ENCODE measurements at places on chromosomes 3 and 15.
A peak's percentile ranks its signal among the peaks of the same experiment; 100 is the strongest.

- no peak for DNase-seq
Observed at GRCh38 chr15:78454992-78455391, 17.0 kb downstream of the IREB2 start.

DNA sequence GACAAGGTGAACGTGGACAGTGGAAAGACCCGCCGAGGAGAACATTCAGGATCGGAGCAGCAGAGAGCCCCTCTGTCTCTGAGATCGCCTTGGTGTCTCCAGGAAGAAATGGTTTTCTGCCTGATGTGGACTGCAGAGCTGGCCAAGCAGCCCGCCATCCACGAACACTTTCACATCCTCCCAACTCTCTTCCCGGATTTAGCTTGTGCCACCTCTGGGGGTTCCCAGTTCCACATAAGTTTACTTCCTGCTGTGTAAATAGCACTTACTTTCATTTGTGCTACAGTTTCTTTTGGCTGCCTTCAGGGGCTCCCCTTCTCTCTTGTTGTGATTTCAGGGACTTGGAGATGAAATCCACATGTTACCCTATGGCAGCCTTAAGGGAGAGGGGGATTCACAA lies 48.4 kb downstream of the SEMA5B start:
- no peak for DNase-seq

DNA sequence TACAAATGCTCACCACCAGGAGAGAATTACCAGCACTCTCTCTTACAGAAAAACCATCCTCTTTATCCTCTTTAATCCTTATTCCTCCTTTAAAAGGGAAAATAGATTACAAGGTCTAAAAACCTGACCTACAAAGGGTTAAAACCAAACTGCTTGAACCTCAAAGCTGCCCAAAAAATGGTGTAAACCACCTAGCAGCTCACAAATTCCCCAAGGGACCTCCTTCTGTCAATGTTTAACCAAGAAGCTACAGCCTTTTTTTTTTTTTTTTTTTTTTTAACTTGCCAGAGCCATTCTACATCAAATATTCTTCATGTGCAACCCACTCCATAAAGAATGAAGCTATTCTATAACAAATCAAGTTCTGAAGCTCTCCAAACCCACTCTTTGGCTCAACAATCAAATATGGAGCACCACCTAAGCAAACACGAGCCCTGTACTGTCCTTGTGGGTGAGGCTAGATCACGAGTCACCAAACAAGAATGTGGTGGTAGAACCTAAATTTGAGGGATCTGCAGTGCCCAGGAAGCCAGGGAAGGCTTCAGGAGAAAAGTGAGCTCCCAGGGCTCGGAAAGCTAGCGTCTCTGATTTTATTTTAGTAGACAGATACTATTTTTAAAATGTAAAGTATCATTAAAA lies 20.1 kb downstream of the OSBPL10 start:
- peak; percentile 62 for DNase-seq

- DNase-seq = no peak
Observed at GRCh38 chr15:39360452-39360851, 220.4 kb upstream of the THBS1 start.

GRCh38 chr3:190058521-190059241 lies 62.0 kb downstream of the P3H2 start:
- DNase-seq = peak; percentile 15

GRCh38 chr3:10344147-10344943 lies 23.4 kb upstream of the SEC13 start:
- DNase-seq = peak; percentile 57

GRCh38 chr3:83093222-83093572 lies 1331.8 kb upstream of the GBE1 start:
- no peak for DNase-seq

- DNase-seq = no peak
Observed at GRCh38 chr15:89178307-89178977, 42.9 kb downstream of the RLBP1 start.

DNA sequence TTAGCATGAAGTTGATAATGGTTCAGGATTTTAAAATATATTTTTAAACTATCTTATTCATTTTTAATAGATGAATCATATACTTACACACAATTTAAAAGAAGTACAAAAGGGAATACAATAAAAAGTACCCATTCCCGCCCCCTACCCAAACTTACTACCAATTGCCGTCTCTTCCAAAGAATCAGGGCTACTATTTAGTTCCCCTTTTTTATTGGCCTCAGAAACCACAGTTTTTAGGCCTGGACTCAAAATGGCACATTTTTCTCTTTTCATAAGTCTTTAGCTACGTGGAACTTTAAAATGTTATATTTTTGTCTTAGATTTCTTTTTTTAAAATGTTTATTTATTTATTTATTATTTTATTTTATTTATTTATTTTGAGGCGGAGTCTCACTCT lies 18.0 kb downstream of the LRRK1 start:
- no peak for DNase-seq

- no peak for DNase-seq
Observed at GRCh38 chr3:117660941-117661817, 951.6 kb downstream of the TUSC7 start.

DNA sequence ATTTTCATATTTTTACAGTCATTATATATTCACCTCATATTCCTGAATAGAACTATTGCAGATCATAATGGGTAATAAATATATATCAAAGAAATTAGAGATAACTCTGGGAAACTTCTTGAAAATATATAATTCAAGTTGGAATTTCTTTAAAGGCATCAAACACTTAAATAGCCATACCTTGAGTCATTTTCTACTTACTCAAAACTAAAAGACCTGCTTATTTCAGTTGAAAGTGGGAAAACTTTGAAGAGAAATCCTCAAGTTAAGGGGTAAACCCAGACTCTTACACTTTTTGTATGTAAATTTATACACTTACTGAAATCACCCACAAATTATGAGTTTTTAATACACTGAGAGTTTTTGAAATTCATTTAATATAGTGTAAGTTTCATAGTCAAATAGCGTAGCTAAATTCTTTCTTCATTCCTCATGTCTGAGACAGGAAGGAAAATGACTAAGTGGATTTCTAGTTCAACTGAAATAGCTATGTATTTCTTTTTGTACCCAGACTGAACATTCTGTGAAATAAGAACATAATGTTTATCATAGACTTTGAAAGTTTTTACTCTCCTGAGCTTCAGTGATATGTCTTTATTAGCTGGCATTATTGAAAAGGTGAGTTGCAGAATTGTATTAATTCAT lies 4.6 kb upstream of the ALCAM start:
- DNase-seq = no peak

GRCh38 chr3:15348246-15348645 lies 15.9 kb upstream of the SH3BP5 start:
- DNase-seq = no peak

- no peak for DNase-seq
Observed at GRCh38 chr3:43892061-43892460, 201.3 kb downstream of the ABHD5 start.

- DNase-seq = no peak
Observed at GRCh38 chr3:122353215-122353614, 28.2 kb downstream of the CSTA start.

- DNase-seq = peak; percentile 52
Observed at GRCh38 chr3:97658668-97659285, 105.8 kb upstream of the ARL6 start.

- peak; percentile 78 for DNase-seq
Observed at GRCh38 chr3:133413161-133414020, 13.5 kb downstream of the BFSP2 start.

DNA sequence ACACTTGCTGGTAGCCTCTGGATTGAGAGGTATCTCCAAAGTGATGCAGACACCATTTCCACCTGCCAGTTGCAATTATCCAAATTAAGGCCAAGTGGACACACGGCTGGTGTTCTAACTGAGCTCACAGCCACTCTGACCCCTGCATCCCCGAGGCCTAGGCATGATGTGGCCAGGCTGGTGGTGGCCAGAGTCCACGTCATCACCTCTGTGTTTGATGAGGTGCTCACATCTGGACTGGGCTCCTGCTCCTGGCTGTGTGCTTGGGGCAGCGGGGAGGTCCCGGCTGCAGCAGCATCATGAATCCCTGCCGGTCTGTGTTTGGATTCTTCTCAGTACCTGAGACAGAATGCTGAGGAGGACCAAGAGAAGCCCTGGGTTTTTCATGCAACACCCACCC lies 4.9 kb downstream of the OXTR start:
- no peak for DNase-seq

GRCh38 chr3:125436921-125437320 lies 61.8 kb upstream of the ZNF148 start:
- DNase-seq = no peak

DNA sequence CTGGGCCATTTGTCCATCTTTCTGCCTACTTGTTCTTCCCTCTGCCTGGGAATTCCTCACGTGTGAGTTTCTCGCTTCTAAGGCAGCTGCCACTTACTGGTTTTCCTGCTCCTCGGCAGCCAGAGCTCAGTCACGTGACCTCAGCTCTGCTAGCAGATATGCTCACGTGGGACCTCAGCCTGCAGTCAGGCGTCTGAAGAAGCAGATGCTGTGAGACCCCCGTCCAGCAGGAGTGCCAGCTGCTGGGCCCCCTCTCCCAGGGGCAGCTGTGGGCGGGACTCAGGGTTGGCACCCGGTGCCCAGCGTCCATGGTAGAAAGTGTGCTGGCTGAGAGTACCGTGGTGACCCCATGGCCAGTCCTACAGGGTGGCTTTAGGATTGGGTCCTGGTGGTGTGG lies 161.3 kb upstream of the TLE3 start:
- DNase-seq = peak; percentile 28

GRCh38 chr15:52870015-52870414 lies 79.9 kb upstream of the ONECUT1 start:
- no peak for DNase-seq

DNA sequence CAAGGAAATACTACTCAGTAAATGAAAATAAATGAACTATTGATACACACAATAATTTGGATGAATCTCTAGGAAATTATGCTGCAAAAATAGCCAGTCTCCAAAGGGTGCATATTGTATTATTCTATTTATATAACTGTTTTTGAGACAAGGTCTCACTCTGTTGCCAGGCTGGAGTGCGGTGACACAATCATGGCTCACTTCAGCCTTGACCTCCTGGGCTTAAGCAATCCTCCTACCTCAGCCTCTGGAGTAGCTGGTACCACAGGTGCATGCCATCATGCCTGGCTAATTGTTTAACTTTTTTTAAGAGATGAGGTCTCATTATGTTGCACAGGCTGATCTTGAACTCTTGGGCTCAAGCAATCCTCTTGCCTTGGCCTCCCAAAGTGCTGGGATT lies 12.5 kb downstream of the KLHDC8B start:
- no peak for DNase-seq
